Iris pigment epithelial cell (primary cell): ENCODE measurements at places on chromosomes 13 and 19.

DNA sequence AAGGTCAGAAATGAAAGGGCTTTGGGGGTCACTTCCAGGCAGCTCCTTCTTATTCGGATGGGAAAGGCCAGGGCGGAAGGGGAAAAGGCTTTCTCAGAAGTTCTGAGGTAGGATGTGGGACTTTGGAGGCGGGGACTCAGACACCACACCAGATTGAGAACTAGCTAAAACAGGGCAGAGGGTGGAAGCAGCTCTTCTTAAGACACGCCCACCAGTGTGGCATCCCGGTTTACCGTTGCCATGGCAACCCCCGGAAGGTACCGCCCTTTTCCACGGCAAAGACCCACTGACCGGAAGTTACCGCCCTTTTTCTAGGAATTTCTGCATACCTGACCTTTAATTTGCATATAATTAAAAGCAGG lies 3.8 kb upstream of the LILRA5 start:
- no peak for DNase-seq

- DNase-seq, result peak; percentile 88
Measured at GRCh38 chr13:42696191-42696590, 85.2 kb upstream of the FAM216B start.

- peak; percentile 59 for DNase-seq
Measured at GRCh38 chr13:44259045-44260027, 114.3 kb upstream of the SERP2 start.

GRCh38 chr13:25608181-25608580 lies 236.4 kb downstream of the ATP8A2 start:
- peak; percentile 1 for DNase-seq

DNA sequence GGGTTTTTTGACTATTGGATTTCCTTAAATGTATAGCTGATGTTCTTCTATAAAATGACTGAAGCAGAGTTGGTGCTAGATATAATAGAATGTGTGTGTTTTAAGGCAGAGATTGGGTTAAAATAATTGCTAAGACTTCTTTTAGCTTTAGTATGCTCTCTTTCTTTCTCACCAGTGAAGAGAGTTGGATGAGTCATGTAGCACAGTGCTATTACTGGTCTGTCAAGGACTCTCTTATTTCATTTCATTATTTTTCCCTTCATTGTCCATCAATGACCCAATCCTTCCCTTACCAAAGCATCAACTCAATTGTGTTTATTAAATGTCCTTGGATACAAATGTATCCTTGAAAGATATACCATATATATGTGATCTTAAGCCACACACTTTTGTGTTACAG lies 268.9 kb downstream of the IRS2 start:
- DNase-seq, result peak; percentile 59

- no peak for DNase-seq
Measured at GRCh38 chr13:76189882-76190519, 553.9 kb downstream of the LMO7 start.

GRCh38 chr19:45553464-45553863 lies 31.1 kb downstream of the OPA3 start:
- DNase-seq, result no peak

GRCh38 chr19:29681422-29682235 lies 16.4 kb downstream of the PLEKHF1 start:
- DNase-seq, result no peak

GRCh38 chr19:38661996-38662395 lies 14.5 kb downstream of the ACTN4 start:
- no peak for DNase-seq

- no peak for DNase-seq
Measured at GRCh38 chr13:93328943-93329342, 102.3 kb downstream of the GPC6 start.

GRCh38 chr19:42558450-42559150 lies 30.3 kb upstream of the CEACAM1 start:
- no peak for DNase-seq

DNA sequence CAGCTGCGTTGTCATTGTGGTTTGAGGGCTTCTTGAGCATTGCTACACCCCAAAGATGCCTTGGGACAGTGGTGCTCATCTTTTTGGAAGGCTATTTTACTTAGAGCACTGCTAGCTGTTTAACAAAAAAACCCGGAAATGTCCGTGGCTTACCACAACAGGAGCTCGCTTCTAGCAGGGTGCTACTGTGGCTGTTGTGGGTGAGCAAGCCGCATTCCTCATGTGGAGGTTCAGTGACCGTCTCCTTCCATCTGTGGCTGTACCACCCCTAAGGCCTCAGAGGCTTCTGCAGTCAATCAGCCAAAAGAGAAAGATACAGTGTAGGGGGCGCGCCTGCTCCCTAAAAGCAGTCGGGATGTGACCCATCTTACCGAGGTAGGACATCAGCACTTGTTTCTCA lies 1004.2 kb downstream of the UQCRFS1 start:
- DNase-seq, result no peak

GRCh38 chr19:45162608-45163143 lies 1.9 kb upstream of the NKPD1 start:
- no peak for DNase-seq

DNA sequence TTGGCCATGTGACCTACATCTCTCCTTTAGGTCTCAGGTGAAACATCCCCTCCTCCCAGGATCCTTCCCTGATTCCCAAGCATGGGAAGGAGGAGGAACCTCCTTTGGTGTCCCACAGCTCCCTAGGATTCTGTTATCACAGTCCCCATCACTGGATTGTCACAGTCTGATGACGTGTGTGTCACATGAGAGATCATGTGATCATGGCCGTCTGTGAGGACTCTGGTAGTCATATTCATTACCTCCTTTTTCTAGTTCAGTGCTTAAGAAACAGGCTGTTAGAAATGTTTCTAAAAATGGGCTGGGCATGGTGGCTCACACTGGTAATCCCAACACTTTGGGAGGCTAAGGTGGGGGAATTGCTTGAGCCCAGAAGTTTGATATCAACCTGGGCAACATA lies 3.0 kb downstream of the DHX34 start:
- DNase-seq, result no peak

GRCh38 chr19:47152632-47153031 lies 22.0 kb downstream of the SAE1 start:
- DNase-seq, result no peak

DNA sequence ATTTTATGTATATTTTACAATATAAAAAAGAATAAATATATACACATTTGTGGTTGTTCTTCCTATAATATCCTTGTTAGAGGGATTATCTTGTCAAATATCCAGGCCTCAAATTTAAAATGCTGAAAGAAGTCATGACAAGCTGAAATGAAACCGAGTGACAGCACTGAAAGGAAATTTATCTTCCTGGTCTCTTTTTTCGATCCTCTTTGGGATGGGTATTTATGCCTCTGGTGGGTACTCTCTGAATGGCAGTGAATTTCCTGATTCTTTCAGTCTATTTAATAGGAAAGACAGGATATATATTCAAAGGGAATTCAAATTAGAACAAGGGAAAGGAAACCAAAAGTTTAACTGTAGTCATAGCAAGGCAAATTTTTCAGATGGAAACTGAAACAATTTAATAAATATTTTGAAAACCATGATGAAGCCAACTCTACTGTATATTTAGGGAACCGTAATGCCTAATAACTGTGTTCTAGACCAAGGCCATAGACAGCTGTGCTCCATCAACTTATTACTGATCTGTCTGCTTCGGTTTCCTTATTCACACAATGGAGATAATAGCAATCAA lies 97.9 kb downstream of the DLEU7 start:
- DNase-seq, result no peak

DNA sequence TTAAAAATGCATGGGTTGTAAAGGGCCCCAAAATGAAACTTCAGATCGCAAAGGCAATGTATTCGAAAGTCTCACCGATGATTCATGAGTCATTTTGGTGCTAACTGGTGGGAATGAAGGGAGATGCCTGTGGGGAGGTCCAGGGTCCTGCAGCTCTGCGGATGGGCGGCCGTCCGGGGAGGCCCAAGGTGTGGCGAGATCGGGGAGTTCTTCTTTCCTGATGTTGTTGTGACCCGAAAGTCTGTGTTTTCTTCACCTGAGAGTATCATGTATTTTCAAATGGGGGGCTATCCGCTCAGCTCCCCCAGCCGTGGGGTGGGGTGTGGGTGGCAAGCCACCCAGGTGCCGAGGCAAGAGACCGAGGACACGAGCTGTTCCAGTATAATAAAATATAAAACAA lies 36.5 kb downstream of the TFDP1 start:
- DNase-seq, result no peak

GRCh38 chr19:1780272-1780958 lies 27.1 kb downstream of the ONECUT3 start:
- peak; percentile 28 for DNase-seq

DNA sequence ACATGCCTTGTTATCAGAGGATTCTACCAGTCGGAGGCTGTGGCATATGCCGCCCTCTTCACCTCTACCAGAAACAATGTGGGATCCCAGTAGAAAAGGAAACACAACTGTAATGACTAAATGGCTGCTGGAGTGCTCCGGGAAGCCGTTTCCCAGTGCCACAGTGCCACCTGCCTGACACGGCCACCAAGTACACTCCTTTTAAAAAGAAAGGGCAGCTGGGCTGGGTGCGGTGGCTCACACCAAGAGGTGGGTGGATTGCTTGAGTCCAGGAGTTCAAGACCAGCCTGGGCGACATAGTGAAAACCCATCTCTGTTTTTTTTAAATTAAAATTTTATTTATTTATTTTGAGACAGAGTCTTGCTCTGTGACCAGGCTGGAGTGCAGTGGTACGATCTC lies 67.3 kb downstream of the TRPM4 start:
- peak; percentile 50 for DNase-seq

DNA sequence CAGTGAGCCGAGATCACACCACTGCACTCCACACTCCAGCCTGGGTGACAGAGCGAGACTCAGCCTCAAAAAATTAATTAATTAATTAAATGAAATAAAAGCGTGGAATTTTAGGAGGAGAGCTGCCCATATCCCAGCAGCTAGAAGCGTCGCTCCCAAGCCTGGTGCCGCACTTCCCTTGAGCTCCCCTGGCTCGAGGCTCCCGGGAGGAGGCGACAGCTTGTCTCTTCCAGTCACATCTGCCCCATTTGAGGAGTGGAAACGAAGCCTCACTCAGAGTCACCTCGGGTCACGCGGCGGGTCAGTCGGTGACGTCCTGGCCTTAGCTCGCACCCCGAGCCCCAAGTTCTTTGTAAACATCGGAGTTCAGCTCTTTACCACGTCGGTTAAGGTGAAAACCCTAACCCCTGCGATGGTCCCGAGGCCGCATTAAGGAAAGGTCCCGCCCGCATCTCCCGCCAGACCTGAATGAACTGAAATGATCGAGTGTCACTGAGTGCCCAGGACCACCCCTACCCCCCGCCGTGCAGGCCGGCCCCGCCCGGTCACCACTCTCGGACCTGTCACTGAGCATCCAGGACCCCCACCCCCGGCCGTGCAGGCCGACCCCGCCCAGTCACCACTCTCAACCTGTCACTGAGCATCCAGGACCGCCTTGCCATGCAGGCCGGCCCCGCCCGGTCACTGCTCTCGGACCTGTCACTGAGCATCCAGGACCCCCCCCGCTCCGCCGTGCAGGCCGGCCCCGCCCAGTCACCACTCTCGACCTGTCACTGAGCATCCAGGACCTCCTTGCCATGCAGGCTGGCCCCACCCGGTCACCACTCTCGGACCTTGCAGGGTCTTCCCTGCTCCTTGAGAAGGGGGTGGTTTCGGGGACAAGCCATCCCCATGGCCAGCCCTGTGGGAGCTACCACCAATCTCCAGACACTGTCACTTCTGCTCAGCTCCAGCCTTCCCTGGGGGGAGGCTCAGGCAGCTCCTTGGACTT lies 176.9 kb downstream of the KDM4B start:
- no peak for DNase-seq

DNA sequence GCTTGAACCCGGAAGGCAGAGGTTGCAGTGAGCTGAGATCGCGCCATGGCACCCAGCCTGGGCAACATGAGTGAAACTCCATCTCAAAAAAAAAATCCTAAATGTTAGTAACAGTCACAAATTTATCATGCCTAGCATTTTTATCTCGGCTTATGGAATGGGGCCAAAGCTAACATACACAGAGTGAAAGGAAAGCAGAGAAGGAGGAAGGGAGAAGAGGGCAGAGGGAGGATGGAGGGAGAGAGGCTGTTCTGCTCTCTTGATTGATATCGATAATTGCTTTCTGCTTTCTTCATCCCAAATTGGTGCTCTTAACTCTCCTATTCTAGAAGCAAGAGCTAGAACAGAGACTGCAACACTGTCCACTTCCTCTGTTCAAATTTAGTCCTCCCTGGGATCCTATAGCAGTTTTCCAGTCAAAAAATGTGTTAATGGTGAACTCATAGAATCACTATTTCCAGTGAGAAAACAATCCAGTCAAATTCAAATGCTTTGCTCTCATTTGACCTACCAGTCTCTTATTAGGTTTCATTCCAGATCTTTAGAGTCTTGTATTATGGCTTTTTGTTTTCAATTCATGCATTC lies 15.8 kb upstream of the TUBGCP3 start:
- peak; percentile 43 for DNase-seq

DNA sequence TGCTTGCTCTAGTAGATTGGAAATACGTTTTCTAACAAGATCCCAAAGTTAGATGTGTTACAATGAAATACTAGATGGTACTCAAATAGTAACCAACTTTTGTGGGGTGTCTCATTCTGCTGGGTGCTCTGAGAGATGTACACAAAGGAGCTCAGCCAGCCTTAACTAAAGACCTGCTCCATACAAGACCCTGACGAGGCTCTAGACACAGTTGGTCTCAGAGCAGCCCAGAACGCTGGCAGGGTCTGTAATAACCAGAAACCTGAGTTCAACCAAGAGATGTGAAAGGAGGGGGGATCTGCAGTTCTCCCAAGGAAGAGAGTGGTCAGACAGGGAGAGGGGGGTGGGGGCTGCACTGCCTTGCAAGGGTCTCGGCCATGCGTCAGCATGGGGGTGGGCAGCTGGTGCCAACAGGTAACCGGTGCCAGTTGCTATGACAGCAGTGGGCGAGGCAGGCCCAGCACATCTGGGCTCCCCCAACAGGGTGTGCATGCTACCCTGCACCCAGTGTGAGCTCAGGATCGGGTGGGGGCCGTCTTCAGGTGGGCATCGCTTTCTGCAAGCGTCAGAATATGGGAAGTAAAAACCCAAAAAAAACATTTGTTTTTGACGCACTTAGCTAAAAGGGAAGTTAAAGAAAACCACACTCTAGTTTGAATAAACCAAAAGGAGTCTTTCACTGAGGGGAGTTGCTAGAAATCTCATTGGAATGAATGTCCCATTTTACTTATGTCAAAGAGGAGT lies 68.0 kb upstream of the GPR183 start:
- DNase-seq, result no peak

GRCh38 chr19:40367577-40368434 lies 19.3 kb downstream of the PLD3 start:
- no peak for DNase-seq

DNA sequence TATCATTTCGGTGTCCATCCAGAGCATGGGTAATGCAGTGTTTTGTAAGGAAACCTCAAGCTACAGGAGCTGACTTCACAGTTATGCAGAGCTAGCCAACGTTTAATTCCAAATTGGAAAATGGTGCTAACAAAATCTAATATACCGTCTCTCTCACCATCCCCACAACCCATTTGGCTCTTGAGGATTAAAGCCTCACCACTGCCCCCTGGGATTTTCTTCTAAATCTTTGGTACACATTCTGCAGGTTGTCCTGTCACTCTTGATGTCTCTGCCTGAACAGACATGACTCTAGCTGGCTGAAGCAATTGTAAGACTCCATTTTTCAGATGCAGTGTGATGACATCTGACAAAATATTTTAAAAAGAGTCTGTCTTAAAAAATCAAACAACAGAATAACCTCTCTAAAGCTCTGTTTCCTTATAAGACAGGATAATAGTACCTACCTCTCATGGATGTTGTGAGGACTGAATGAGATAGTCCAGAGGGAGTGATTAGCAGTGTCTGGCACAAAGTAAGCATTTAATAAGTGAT lies 451.8 kb downstream of the SUCLA2 start:
- DNase-seq, result no peak
